ENCODE measurements at places on chromosomes 4 and X.

DNA sequence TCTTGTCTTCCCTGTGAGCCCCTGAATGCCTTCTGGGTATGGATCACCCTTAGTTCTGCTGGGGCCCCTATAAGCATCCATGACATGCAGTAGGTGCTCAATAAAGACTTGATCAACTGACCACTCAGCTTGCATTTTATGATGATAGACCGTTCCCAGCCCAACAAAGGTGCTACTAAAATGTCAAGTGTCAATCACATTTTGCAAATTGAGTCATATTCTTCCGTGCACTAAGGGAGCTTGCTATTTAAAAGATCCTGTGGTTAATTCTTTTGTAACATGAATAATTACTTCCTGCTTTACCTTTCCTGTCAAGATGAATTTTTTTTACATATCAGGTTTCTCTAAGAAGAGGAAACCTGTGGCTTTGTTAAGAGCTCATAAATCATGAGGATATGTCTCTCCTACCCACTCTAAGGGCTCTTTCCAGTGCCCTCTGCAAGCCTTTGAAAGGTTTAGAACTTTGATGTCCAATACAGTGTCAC lies 47.6 kb downstream of the SH3KBP1 start:
- DNase-seq = no peak

- no peak for DNase-seq
Observed at GRCh38 chr4:69536980-69537379, 41.3 kb upstream of the UGT2B4 start.

DNA sequence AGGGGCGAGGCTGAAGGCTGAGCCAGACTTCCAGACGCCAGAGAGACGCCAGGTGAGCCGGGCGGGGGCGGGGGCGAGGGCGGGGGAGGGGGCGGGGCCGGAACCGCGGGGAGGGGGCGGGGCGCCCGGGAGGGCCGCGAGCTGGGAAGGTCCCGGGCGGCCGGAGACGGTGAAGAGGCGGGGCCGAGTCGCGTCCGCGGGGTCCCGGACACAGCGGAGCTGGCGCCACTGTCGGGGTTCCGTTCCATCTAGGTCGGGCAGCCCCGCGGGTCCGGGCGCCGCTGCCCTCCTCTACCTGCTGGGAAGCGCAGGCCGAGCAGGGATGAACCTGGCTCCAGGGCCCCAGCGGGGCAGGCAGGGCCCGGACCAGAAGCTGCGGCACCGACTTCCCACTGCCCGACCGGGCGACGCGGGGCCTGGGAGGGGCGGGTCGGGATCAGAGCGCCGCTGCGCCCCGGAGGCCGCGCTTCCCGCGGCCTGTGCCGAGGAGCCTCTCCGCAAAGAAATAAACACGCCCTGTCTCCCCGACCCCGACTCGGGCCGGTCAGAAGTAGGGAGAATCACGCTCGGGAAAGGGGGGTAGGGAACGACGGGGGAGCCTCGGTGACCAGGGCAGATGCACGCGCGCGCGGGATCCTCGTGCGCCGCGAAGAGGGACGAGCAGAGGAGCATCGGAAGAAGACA lies 10.6 kb downstream of the HMX1 start:
- DNase-seq = no peak

DNA sequence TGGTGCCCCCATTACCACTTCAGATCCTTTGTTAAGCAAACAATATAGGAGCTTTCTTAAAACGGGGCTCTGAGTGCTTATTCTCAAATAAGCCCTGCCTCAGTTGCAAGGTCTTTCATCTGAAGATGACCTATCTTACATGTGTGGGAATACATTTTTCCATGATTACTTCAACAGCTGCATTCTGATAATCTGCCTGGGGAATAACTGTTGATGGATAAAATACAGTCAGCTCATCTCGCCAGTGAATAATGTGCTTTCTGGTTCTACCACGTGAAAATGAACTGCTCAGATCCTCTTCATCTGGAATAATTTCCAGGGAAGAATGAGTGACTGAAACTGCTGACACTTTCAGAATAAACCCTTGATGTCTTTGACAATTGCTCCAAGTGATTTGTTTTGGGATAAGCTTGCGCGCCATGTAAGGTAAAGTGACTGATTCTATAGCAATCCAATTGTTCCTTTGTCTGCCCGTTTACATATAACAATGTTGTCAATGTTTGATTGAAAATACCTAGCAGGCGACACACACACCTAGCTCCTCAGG lies 161.3 kb downstream of the RTL9 start:
- no peak for DNase-seq

DNA sequence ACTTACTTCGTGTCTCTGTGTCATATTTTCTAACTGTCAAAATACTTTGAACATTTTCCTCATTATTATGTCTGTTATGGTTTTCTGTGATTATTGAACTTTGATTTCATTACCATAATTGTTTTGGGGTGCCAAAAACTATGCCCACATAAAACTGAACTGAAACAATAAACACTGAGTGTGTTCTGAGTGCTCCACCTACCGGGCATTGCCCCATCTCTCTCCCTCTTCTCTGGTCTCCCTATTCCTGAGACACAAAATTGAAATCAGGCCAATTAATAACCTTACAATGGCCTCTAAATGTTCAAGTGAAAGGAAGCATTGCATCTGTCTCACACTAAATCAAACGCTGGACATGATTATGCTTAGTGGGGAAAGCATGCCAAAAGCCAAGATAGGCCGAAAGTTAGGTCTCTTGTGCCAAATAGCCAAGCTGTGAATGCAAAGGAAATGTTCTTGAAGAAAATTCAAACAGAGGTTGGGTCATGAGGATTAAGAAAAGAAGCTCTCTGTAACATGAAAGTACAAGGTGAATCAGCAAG lies 972.3 kb downstream of the PCDH7 start:
- no peak for DNase-seq

Data from NCI-H2081 (cell line).